ENCODE measurements at places on chromosomes 2 and 18.

- H3K4me3 ChIP-seq, result no peak overlapping the region
- no peak overlapping the region for H3K27ac ChIP-seq
- H3K4me1 ChIP-seq, result no peaks in the 10 kb centered on the region
- DNase-seq, result no peak
- H3K27me3 ChIP-seq, result no peaks in the 10 kb centered on the region
Observed at GRCh38 chr2:222038067-222038802, 260.6 kb downstream of the PAX3 start.

DNA sequence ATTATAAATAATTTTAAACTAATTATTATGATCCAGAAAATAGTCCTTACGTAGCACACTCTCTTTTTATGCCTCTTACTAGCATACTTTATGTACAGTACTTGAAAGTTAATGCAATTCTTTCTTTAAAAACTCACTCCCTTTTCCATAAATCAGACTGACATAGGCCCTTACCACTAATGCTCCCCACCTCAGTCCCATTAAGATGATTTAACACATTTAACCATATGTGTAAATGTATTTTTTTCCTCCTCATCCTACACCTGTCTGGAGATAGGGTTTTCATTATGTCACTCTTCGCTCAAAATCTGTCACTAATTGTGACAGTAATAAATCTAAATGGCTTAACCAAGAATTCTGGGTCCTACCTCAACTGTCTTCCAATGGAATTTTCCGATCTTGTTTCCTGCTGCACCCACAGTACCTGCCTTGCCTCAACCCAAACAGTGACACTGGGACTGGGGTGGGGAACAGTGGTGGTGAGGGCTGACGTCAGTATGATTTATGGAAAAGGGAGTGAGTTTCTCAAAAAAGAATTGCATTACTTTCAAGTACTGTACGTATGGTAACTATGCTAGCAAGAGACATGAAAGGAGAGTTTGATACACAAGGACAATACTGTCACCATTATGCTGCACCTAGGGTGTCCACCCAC, 25.1 kb downstream of the EFEMP1 start:
- DNase-seq, result no peak
- no peaks in the 10 kb centered on the region for H3K27me3 ChIP-seq
- no peak overlapping the region for H3K4me3 ChIP-seq
- H3K4me1 ChIP-seq, result no peaks in the 10 kb centered on the region

GRCh38 chr18:57149051-57149450, 2.2 kb downstream of the BOD1L2 start:
- H3K27ac ChIP-seq, result no peak overlapping the region
- no peak for DNase-seq
- H3K4me3 ChIP-seq, result no peak overlapping the region
- no peaks in the 10 kb centered on the region for H3K36me3 ChIP-seq
- no peaks in the 10 kb centered on the region for H3K4me1 ChIP-seq

- no peaks in the 10 kb centered on the region for H3K4me1 ChIP-seq
- no peaks in the 10 kb centered on the region for H3K27me3 ChIP-seq
- H3K4me3 ChIP-seq, result no peak overlapping the region
- no peak overlapping the region for H3K27ac ChIP-seq
- no peak for DNase-seq
Observed at GRCh38 chr2:15377202-15377601, 183.9 kb downstream of the NBAS start.

DNA sequence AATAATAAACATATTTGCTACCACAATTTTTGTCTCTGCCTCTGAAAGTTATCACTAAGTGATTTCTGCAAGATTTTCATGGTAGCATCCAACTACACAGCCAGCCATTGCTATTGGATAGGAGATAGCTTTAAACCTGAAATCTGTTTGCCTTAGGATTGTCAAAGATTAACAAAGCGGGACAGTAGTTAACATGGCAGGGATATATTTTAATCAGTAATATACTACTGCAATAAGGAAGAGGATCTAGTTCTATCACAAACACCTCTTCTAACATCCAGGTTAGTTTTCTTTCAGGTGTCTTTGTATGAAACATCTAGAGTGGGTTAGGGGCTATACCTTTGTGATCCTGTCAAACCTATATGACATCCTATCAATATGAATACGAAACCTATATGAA, 641.3 kb downstream of the DPP10 start:
- H3K36me3 ChIP-seq, result no peaks in the 10 kb centered on the region
- no peak for DNase-seq
- no peak overlapping the region for H3K4me3 ChIP-seq
- no peaks in the 10 kb centered on the region for H3K4me1 ChIP-seq
- no peak overlapping the region for H3K27ac ChIP-seq

GRCh38 chr18:57677262-57678211, 55.9 kb upstream of the NARS1 start:
- no peaks in the 10 kb centered on the region for H3K36me3 ChIP-seq
- no peak overlapping the region for H3K4me3 ChIP-seq
- no peak for DNase-seq
- H3K27me3 ChIP-seq, result no peaks in the 10 kb centered on the region
- H3K27ac ChIP-seq, result no peak overlapping the region
- no peaks in the 10 kb centered on the region for H3K4me1 ChIP-seq

DNA sequence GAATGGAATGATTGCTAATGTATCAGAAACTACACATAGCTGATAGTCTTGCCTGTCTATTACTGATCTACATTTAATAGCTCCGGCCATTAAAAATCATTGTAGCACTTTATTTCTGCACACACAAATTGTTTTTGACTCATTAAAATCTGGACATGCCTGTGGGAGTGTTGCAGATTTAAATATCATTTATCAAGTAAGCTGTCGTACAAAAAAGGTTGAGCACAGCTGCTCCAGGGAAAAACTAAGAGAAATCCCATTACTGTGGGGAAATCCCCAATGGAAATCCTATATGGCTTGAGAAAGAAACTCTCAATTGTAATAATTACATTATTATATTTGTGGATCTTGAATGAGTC, 99.6 kb upstream of the CERS6 start:
- no peak overlapping the region for H3K4me3 ChIP-seq
- no peak for DNase-seq
- peaks cover 7% of the 10 kb centered on the region for H3K4me1 ChIP-seq
- H3K27ac ChIP-seq, result no peak overlapping the region
- no peaks in the 10 kb centered on the region for H3K27me3 ChIP-seq

GRCh38 chr2:119366161-119366648, 429 bp downstream of the C2orf76 start:
- H3K27ac ChIP-seq, result peak overlapping the region; percentile 84
- peaks cover 33% of the 10 kb centered on the region for H3K36me3 ChIP-seq
- H3K4me1 ChIP-seq, result peaks cover 32% of the 10 kb centered on the region
- H3K4me3 ChIP-seq, result peak overlapping the region; percentile 58
- DNase-seq, result no peak

DNA sequence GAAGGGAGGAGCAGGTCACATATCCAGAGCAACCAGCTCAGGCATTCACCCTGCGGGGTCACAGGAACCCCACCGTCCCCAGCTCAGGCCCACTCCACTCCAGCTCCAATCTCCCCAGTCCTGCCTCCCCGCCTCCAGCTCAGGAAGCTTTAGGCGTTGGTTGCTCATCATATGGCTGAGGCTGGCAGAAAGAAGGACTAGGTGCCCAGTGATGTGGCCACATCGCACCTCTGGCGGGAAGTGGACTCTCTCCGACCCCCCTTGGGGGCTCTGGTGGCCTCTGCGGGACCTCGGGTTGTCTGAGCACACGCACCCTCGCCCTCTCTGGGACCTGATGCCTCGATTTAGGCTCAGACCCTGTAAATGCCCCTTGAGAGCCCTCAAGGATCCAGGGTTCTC, 187.7 kb downstream of the ZFP36L2 start:
- DNase-seq, result no peak
- H3K4me3 ChIP-seq, result no peak overlapping the region
- peaks cover 22% of the 10 kb centered on the region for H3K4me1 ChIP-seq
- no peaks in the 10 kb centered on the region for H3K27me3 ChIP-seq
- H3K36me3 ChIP-seq, result no peaks in the 10 kb centered on the region
- no peak overlapping the region for H3K27ac ChIP-seq

- no peak overlapping the region for H3K27ac ChIP-seq
- no peak for DNase-seq
Observed at GRCh38 chr18:7817575-7818230, 250.6 kb downstream of the PTPRM start.

- no peaks in the 10 kb centered on the region for H3K27me3 ChIP-seq
- no peak overlapping the region for H3K27ac ChIP-seq
- no peak for DNase-seq
- no peaks in the 10 kb centered on the region for H3K4me1 ChIP-seq
Observed at GRCh38 chr2:110946902-110947301, 173.8 kb upstream of the BCL2L11 start.

- H3K27ac ChIP-seq, result no peak overlapping the region
- H3K27me3 ChIP-seq, result no peaks in the 10 kb centered on the region
- no peaks in the 10 kb centered on the region for H3K4me1 ChIP-seq
- no peaks in the 10 kb centered on the region for H3K36me3 ChIP-seq
Observed at GRCh38 chr2:177296040-177296439, 31.5 kb upstream of the NFE2L2 start.

GRCh38 chr18:54100920-54101470, 123.5 kb downstream of the MBD2 start:
- no peak overlapping the region for H3K27ac ChIP-seq
- H3K36me3 ChIP-seq, result no peaks in the 10 kb centered on the region
- H3K4me1 ChIP-seq, result no peaks in the 10 kb centered on the region
- H3K4me3 ChIP-seq, result no peak overlapping the region
- H3K27me3 ChIP-seq, result no peaks in the 10 kb centered on the region
- no peak for DNase-seq

- no peaks in the 10 kb centered on the region for H3K27me3 ChIP-seq
- no peak overlapping the region for H3K4me3 ChIP-seq
- DNase-seq, result no peak
Observed at GRCh38 chr2:165056564-165056963, 101.2 kb upstream of the SLC38A11 start.
